Fibroblast of villous mesenchyme (primary cell): ENCODE measurements at places on chromosomes 13 and 19.

GRCh38 chr19:33390908-33391630 is 17.6 kb downstream of the CEBPG start:
- DNase-seq = no peak

DNA sequence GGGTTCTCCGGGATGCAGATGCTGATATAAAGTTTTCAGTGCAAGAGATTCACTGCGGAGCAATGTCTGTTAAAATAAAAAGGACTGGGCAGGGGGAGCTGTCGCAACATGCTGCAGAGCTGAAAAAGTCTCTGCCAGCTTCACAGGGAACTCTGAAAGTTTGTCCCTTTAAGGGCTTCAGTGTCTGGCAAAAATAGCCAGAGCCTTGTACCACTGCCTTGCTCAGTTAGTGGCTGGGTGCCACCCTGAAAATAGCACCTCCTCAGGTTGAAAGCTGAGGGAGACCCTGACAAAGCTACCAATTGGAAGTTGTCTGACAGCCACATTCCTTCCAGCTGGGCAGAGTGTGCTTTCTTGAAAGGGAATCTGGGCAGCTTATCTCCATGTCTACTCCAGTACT is 3.0 kb upstream of the NDFIP2 start:
- no peak for DNase-seq

- peak; percentile 40 for DNase-seq
Observed at GRCh38 chr19:2171349-2172145, 7.8 kb downstream of the DOT1L start.

- DNase-seq = no peak
Observed at GRCh38 chr19:51347209-51347928, 5.4 kb upstream of the VSIG10L start.

GRCh38 chr19:44278181-44278690 is 18.6 kb downstream of the ZNF233 start:
- no peak for DNase-seq

DNA sequence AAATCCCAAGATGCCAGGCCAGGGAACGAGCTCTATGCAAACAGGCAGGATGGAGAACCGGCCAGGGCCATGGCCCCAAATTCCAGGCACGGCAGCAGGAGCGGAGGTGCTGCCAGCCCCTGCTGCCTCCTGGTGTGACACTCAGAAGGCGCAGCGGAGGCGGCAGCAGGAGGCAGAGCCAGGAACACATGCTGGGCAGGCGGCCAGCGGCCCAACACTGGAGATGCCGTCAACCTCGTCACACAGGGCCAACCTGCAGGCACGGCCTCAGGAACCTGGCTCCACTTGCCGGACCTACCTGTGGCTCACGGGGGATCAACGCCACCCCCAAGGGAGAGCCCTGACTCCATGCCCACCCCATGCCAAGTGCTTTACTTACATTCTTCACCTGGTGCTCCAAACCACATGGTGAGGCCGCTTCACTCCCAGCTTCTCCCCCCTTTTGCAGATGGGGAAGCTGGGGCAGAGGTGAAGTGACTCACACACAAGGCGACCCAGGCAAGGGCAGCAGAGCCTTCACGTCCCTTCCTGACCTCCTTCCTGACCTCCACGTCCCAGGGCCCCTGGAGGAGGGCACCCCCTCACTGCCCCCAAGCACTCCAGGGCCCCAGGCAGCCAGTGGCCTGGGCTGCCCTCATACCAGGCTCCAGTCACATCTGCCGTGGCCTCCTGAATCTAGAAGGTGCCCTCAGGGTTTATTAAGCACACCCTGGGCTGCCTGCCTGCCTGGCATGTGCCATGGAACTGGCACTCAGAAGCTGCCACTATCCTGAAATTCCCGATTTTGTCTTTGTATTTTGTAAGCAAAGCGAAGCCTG is 43.5 kb downstream of the GGACT start:
- no peak for DNase-seq

GRCh38 chr19:10516671-10517286 is 468 bp downstream of the S1PR5 start:
- DNase-seq = peak; percentile 17

GRCh38 chr19:35973487-35973886 is 21.5 kb upstream of the SDHAF1 start:
- no peak for DNase-seq

- no peak for DNase-seq
Observed at GRCh38 chr13:44131069-44131614, 242.5 kb upstream of the SERP2 start.

DNA sequence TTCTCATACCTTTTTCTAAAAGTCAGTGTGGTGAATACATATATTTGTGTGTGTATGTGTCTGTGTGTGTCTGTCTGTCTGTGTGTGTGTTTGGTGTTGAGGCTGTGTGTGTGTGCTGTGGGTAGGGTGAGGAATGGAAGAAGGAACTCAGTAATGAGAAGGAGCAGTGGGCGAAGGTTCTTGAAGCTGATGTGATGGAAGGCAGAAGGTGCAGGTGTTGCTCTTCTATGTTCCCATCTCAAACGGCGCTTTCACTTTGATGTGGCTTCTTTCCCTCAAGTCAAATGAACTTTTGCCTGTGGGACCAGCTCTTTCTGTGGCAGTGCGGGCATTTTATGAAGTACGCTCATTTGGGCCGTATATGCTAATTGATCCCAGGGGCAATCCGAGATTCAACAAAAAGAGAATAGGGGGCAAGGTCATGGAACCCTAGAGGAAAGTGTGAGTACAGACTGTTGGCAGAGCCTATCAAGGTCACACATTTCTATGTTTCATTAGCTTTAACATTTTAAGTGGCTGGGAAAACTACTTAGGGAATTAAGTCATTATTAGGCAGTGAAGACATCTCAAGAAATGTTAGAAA is 15.2 kb downstream of the BIVM start:
- DNase-seq = no peak

GRCh38 chr13:46948338-46948737 is 51.5 kb upstream of the HTR2A start:
- no peak for DNase-seq

DNA sequence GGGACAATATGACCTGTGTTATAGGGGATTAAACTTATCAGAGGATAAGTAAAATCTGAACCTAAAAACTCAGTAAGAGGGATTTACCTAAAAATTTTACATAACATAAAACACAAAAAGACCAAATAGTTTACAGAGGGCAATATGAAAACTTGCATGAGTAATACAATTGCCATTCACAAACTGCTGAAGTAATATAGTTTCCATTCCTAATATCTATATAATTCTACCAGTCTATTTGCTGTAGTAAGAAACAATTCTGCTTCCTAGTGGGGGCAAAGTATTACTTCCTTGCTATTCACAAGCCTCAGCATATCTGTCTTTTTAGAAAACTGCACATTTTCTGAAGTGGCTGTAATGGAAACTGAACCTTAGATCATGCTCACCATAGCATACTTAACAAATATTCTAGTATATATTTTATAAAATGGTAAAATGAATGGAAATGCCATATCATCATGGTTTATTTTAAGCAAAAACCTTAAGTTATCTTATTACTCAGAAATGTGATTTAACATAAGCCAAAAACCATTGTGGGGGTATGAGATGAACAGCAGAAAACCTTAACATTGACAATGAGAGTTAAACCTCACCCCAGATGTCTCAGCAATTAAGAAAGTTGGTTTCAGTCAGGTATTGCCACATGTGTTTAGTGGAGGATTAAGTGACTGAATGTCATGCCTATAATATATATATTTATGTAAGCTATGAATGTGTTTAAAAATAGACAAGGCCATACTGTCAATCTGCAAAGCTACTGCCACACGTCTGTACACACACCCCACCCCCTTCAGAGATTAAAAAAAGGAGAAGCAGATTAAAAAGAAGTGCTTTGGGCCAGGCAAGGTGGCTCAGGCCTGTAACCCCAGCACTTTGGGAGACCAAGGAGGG is 136.8 kb downstream of the MIPEP start:
- DNase-seq = no peak

DNA sequence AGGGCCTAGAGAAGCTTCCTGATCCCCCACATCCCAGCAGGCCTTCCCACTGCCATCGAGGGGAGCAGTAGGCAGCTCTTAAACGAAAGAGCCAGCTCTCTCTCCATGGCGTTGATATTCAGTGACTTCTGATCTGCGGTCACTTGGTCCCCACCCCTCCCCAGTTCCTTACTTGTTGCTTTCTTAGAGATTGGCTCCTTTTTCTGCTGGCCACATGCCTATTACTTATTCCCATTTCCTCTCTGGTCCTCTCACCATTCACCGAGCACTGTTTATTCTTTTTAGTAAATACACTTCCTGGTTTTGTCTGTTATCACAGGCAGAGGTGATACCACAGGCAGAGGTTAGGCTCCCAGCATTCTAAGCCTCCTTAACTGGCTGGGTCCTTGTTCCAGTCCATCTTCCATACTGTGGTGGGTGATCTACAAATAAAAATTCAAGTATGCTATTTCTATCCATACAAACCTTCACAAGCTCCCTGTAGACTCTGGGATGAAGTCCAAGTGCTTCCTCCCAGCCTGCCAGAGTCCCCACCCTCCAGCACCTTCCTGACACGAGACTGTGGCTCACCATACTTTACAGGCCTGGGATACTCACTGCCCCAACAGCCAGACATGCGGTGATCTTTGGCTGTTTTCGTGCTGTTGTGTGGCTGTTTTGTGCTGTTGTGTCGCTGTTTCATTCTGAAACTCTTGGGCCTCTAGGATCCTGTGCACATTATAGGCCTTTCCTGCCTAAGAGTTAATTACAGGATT is 315.9 kb downstream of the ATP8A2 start:
- no peak for DNase-seq

DNA sequence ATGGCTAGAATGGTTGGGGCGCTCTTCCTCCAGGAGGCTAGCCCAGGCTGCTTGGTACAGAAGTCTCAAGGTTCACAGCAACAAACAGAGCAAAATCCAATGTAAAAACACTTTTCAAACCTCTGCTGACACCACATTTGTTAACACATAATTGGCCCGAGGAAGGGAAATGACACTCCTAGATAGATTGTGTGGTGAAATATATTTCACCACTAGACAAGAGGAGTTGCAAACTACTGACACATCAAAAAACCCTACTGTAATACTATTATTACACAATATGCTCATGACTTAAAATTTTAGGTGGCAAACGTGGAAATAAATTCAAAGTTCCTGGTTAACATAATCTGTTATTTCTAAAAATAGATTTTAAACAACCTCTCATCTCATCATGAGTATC is 643.6 kb downstream of the PCDH9 start:
- no peak for DNase-seq

DNA sequence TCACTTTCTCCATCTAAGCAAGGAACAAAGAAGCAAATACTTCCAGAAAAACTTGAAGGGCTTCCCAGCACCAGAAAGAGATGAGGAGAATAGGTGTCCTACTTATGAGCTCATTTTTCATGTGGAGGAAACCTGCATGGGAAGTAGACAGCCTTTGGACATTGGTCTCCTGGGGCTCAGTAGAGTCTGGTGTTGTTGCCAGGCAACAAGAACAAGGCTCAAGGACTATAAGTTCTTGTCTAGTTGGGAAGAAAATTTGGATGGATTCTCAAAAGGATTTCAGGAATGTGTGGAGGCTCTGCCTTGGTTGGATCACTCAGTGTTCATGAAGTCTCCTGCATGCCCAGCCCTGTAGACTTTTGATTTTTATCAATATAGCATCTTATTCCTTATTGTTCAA is 84.5 kb downstream of the MBNL2 start:
- DNase-seq = peak; percentile 14

DNA sequence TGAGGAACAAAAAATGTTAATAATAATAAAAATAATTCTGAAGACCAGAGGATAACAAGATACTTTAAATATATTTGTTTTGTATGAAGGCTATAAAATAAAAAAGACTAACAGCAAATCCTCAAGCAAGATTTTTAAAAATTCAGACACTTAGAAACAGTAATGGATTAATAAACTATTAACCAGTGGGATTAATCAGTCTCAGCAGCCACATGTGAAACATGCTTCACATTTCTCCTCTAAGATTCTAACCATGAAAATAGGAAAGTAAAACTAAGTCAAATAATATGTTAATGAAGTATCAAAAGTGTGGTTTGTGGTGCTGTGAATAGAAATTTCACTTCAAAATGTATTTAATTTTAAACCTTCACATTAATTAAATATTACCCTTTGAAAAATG is 57.4 kb downstream of the KCNRG start:
- DNase-seq = peak; percentile 25

DNA sequence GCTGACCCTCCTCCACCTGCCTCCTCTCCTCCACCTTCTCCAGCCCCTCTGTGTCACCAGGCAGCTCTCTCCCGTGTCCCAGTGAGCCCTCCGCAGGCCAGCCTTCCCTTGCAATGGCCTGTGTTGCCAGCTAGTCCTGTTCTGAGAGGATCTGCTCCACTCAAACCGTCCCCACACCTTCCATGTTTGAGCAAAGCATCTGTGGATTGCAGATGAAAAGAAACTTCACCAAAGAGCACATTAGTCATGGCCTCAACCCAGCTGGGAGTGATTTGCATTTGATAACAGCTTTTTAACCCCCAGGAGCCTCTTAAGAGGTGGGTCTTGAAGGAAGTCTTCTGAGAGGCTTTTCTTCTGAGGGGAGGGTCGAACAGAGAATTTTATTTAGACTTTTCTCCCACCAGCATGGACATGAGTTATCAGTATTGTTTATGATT is 72.8 kb downstream of the COL4A2 start:
- peak; percentile 86 for DNase-seq

DNA sequence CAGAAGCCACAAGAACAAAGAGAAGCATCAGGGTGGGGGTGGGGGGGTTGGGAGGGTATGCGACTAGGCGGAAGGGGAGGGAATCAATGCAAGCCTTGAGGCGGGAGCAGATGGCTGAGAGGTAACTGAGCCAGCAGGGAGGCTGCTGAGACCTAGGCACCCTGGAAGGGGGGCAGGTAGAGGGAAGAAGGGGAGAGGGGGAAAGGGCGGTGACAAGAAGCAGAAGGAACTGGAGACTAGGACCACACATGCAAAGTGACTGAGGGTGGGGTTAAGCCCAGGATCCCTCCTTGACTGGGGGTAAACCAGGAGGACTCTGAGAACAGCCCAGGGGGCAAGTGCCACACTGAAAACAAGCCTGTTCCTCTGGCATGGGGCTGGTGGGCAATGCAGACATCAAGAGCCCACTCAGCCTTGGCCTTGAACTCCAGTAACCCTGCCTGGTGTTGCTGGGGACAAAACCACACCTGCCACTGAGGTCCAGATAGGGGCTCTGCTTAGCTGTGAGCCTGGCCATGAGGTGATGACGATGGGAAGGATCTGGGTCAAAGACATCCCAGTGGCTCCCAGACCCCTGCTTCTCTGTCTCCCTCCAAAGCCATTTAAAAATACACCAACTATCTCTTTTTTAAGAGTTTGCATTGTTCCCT is 20.3 kb downstream of the OPA3 start:
- DNase-seq = no peak

DNA sequence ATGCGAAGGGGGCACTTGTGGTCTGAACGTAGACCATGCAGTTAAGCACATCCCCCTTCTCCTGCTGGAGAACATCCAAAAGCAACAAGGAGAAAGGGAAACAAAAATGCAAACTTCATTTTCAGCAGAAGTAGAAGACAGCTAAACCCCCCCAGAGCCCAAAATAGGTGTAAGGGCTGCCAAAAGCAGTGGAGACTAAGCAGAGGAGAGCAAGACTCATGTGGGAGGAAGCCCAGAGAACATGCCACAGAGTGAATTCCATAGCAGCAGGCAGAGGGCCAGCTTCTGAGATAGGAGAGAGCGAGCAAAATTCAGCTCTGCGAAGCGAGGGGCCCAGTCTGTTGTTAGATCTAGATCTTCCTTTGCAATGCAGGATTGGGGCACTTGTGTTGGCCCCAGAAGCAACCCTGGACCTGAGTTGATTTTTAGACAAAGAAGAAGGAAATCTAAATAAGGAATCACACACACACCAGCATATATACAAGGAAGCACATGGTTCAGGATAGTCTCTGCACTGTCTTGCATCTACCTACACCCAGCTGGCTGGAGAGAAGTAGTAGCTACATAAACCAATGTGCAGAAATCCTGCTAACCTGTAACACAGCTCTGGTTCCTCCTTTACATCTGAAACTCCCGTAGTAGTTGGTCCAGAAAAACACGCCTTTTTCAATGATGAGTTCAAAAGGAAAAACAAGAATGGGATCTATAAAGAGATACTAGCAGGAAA is 199.6 kb downstream of the SPRY2 start:
- DNase-seq = peak; percentile 63
